NCI-H2081 (cell line): ENCODE measurements at places on chromosomes 7 and 10.

DNA sequence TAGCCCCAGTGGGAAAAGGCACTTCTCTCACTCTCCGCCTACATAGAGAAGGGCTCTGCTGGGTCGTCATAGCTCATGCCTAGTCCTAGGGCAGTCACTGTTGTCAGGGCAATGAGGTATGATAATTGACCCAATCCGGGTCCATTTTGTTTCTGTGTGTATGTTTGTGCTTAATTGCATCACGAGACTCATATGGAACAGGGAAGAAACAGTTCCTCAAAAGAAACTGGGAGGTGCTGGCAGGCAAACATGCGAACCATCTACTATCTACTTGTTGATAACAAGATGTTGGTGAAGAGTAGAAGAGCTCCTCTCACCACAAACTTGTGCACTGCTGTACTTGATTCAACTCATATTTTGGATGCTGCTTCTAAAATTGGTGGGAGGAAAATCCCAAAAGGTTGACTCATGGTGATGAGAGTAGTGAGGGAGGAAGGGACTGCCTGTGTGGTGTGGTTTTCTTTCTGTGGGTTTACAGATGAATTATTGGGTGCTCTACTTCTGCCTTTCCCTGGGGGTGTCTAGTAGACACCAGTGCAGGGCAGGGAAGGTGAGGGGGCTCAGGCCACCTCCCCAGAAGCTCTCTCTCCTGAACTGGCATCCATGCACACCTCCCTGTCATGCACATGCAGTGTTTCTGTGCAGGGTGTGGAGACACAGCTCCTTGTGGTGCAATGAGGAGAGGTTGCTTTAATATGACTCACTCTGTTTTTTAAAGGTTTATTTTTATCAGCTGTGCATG lies 29.4 kb downstream of the LSMEM1 start:
- DNase-seq = no peak

DNA sequence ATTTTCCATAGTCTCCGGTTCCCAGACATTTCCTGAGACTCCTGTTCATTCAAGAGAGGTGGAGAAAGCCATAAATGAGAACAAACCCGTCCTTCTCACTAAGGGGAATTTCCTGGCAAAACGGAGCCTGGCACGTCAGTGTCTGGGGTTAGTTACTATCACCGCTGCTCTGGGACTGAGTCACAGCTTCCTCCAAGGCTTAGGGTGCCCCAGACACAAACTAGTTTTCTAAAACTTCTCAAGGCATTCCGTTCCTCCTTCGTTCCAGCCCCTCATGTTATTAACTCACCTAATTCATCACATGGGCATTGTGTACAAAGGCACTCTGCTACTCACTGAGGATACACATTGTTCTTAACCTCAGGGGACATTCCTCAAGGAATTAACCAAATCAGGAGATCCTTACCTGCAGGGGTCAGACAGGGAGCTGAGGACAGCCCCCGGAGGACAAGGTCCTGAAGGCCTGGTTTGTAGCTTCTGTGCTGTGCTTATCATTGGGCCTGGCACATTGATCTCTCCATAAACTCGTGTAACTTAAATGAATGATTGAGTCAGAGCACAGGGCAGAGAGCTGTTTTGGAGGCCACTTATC lies 103.0 kb upstream of the KLF6 start:
- DNase-seq = no peak

GRCh38 chr7:43771128-43771527 lies 12.6 kb downstream of the BLVRA start:
- no peak for DNase-seq

GRCh38 chr7:157692460-157693011 lies 355.7 kb downstream of the DNAJB6 start:
- no peak for DNase-seq

DNA sequence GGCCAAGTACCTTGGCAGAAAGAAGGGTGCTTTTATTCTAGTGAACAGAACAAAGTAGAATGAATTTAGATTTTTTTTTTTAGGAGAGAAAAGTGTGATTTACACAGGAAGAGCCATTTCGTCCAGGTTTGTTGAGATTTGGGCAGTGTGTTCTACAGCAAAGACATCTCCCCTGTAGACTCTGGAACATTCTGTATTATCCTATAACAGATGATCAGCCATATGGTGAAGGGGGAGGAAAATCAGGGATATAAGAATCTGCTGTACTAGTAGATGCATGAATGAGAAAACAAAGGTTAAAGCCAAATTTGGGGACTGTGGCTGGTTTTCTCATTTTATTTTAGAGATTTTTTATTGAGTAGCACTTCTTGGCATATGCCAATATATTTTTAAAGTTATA lies 453.7 kb upstream of the LRRTM3 start:
- no peak for DNase-seq

DNA sequence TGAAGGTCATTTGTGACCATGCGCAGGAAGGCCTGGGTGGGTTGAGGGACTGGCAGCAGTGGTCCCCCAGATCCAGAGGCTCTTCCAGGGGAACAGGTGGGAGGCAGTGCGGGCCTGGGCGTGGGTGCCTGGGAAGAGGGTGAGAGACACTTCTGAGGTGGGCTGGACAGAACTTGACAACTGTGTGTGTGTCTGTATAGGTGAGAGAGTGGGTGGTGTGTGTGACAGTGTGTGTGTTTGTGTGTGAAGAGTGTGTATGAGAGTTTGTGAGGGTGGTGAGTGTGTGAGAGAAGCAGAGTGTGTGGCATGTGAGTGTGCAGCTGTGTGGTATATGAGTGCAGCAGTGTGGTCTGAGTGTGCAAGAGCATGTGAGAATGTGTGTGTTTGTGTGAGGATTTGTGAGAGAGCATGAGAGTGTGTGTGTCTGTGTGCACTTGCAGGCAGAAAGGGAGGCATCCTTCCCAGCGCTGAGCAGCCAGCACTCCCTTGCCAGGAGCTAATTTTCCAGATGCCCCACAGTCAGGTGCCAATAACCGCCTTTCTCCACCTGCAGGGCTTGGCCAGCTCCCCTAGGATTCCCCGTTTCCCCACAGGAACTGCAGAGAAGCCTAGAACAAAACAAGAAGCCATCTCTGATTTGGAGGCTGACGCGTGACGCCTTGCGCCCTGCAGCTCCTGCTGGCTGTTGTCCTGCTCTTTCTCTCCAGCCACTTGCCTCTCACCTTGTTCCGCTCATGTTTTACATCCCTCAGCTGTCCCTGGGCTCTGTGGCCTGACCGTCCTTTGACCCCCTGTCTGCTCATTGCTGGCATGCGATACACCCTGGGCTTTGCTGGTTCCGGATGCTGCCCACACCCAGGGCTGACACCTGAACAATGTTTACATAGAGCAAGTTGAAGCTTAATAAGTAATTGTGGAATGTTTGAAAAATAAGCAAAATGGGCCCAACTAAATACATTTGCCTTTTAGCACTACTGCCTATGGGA lies 88.0 kb downstream of the TMEM178B start:
- DNase-seq = peak; percentile 87

GRCh38 chr10:49220679-49221078 lies 32.5 kb upstream of the TMEM273 start:
- no peak for DNase-seq

DNA sequence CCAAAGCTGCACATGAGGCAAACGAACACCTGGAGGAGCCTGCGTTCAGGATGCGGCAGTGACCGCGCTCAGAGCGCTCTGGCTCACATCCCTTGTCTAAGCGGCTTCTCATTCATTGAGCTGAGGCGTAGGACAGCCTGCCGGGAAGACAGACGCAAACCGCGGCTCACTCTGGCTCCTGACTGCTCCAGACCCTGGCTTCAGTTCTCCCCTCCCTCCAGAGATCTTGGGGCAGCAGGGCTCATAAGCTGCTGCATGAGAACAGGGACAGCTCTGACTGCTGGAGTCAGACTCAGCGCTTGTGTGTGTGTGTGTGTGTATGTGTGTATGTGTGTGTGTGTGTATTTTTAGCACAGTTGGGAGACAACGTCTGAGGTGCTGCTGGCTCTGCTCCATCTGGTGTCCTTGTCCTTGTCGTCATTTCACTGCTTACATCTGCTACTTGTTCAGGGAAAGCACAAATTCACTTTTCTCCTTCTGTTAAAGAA lies 15.8 kb upstream of the LYZL2 start:
- no peak for DNase-seq

DNA sequence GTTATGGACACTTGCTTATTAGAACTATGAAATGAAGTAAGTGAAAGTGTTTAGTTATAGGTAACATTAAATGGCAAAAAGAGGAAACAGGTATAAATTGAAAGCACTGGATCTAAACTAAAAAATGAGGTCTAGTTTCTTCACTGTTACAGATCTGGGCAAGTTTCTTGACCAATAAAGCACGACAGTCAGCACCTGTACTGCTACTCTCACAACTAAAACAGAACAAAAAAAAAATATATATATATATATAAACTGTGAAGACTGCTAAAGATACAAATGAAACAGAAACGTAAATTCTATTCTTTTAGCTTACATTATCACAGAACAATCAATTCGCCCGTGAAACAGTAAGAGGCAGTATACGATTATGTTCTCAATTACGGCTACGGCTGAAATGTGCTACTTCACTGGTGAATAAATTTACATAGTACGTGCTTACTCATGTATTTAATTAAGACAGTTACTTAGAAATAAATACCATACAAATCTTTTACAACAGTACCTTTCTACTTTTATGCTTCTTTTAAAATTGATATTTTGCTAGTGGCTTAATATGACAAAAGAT lies 4.2 kb downstream of the AHR start:
- DNase-seq = peak; percentile 79

- DNase-seq = no peak
Observed at GRCh38 chr10:127977357-127978009, 70.6 kb downstream of the PTPRE start.

GRCh38 chr7:2417981-2418481 lies 14.6 kb downstream of the CHST12 start:
- DNase-seq = peak; percentile 64

DNA sequence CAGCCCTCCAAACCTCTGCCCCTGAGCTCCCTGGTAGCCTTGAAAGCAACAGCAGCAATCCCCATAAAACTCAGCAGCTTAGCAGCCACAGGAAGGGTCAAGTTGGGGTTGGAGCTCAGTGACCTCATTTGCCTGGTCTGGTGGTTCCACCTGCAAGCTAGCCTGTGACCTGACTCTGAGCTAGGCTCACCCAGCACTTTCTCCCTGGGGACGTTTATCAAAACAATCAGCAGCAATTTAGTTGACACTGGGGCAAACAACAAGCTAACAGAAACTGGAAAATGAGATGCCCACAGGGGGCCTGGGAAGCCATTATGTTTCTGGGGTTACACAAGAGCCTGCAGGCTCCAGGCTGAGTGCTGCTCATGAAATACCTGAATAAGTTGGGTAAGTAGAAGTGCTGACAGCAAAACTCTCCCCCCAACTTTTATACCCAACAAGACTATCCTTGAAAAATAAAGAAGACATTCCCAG lies 22.4 kb upstream of the CRYGN start:
- no peak for DNase-seq

DNA sequence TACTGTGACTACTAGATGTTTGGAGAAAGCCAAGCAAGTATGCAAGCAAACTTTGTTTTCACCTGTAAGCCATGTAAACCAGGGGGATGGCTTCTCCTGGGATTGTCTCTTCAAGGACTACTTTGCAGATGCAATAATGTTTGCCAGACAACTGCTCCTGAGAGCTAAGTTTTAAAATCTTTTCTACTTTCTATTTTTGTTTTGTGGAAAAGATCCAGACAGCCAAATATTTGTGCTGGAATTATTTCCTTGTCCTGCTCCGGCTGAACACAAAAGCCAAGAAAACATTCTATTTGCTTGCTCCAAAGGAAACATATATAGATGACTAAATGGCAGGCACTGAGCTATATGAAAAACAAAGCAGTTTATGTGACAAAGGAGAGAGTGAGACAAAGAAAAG lies 51.6 kb downstream of the TFPI2 start:
- DNase-seq = no peak

- no peak for DNase-seq
Observed at GRCh38 chr10:122375679-122376160, 1.2 kb downstream of the PLEKHA1 start.

GRCh38 chr10:22620140-22620857 lies 94.1 kb downstream of the PIP4K2A start:
- peak; percentile 4 for DNase-seq

GRCh38 chr10:132103116-132103910 lies 37.6 kb downstream of the JAKMIP3 start:
- no peak for DNase-seq

GRCh38 chr10:129030996-129031843 lies 435.8 kb upstream of the MGMT start:
- no peak for DNase-seq

- DNase-seq = no peak
Observed at GRCh38 chr10:33304423-33305225, 29.8 kb downstream of the NRP1 start.

GRCh38 chr10:70162892-70163201 lies 7.5 kb downstream of the SAR1A start:
- DNase-seq = no peak

GRCh38 chr7:24572393-24572996 lies 757 bp upstream of the PALS2 start:
- peak; percentile 69 for DNase-seq

DNA sequence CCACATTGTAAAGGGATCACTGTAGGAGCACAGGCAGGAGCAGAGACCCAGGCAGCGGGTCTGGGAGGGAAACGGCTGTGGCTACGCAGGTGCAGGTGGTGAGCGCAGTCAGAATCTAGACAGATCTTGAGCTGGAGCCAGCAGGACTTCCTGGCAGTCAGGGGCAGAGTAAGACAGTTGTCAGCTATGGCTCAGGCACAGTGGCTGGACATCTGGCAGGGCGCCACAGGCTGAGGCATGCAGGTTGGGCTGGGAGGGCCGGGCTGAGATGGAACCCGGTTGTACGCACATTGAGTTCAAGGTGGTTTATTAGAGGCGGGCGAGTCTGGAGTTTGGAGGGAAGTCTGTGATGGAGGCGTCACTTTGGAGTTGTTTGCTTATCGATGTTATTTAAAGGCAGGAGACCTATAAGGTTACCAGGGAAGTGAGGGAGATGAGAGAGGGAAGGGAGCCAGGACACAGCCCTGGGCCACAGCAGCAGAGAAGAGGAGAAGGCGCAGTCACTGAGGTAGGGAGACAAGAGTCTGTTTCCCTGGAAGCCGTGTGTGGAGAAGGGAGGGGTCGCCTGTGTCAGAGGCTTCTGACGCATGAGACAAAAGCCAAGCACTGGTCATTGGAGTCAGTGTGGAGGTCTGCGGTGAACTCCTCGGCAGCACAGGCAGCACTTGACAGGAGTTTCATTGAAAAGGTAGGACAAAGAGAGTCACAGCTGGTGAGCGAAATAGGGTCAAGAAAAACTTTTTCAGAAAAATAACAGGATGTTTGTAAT lies 73.8 kb downstream of the LANCL2 start:
- DNase-seq = peak; percentile 58
